Right lobe of liver (tissue), 6 donors: ENCODE measurements at places on chromosomes 7 and 10. TPM values are rescaled to one million over a fixed set of nuclear protein-coding genes. Genes with fewer than 3 reads are reported as not detected.

EN2 gene
- not detected for total RNA-seq

AEBP1 gene
- total RNA-seq: 31.2 TPM

CYP2E1 gene
- total RNA-seq: 2,387 TPM

DNA sequence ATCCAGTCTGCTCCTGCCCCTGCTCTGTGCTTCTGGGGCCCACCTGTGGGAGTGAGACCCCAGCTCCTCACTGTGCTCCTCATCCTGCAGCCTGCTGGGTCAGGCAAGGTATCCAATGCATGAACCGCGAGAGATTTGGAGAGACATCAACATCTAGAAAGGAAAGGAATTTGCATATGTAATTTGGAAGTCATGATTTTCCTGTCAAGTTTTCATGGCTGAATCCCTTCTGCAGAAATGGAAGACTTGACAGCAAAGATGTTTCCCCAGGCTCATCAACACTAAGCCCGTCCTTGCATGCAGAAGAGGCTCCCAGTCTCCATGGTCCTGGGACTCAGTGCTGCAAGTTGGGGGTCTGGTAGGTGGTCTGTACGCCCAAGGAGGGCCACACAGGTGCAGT lies 176.9 kb upstream of the GRB10 start:
- no peaks in the 10 kb centered on the region for H3K27me3 ChIP-seq
- DNase-seq: no peak
- H3K36me3 ChIP-seq: no peaks in the 10 kb centered on the region
- no peak overlapping the region for H3K27ac ChIP-seq

DNA sequence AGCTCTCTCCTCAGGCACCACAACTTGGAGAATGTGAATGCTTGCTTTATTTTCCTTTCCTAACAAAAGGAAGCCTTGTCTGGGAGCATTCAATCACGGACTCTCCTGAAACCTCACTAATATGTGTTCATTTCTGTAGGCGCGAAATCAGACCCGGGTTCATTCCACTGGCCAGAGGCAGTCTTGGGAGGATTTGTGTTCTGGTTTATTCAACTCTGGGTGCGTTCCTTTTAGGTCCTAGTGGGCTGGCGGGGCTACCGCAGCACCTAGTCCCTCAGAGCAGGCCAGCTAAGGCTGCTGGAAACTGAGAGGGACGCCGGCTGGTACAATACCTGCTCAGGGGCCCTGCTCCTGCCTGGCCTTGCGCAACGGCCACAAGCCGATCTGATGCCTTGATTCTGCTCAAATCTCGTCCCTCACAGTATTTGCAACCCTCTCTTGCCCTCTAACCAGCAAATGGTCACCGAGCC lies 7.5 kb downstream of the HOXA4 start:
- no peaks in the 10 kb centered on the region for H3K36me3 ChIP-seq
- no peak for DNase-seq
- H3K27me3 ChIP-seq: peaks cover 16% of the 10 kb centered on the region
- no peak overlapping the region for H3K4me3 ChIP-seq
- H3K27ac ChIP-seq: no peak overlapping the region

DNA sequence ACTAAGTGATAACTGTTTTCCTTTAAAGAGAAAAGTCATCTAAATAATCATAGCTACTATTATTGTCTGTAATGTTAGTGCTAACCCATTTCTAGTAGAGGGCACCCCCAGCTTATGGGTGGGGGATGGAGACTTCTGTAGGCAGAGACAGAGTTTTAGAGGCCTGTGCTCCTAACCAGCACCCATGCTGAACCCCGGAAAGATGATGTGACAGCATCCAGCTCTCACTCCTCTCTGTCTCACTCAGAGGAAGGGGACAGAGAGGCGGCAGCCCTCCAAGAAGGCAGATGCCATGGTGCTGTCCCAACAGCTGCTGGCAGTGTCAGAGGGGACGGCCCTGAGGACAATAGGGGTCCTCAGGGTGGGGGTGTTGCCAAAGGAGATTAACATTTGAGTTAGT lies 74.4 kb upstream of the PRLHR start:
- no peak overlapping the region for H3K27ac ChIP-seq
- no peaks in the 10 kb centered on the region for H3K4me1 ChIP-seq
- H3K27me3 ChIP-seq: no peaks in the 10 kb centered on the region
- H3K36me3 ChIP-seq: no peaks in the 10 kb centered on the region
- no peak overlapping the region for H3K4me3 ChIP-seq

NOM1 gene
- total RNA-seq: 6.5 TPM

DNA sequence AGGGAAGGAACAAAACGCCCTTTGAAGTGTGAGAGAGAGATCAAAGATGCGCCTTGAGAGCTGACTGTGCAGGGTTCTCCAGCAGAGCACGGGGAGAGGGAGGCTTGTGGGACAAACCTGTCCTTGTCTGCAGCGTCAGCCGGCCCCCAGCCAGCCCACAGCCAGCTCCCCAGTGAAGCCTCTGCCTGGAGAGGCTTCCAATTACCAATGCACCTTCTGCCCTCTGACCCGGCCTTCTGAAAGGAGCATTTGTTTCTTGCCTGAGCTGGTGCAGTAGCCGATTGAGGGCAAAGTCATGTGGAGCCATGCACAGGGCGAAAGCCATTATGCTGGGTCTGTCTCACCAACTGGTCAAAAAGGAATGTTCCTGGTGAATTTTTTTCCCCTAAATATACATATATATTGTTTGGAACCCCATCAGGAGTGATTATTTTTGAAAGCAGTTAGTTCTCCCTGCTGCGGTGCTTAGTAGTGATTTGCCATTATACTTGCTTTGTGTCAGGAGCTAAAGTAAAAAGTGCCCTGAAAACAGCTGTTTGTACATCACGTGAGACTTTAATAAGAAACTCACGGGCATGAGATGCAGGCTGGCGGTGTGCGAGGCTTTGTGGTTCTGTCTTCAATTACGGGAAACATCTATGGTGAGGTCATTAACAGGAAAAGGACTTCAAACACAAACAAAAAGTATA lies 268.6 kb downstream of the KLF6 start:
- H3K27me3 ChIP-seq: no peaks in the 10 kb centered on the region
- H3K27ac ChIP-seq: no peak overlapping the region
- DNase-seq: no peak

- H3K36me3 ChIP-seq: no peaks in the 10 kb centered on the region
- H3K4me3 ChIP-seq: no peak overlapping the region
Measured at GRCh38 chr7:57198801-57199200, 66.6 kb upstream of the ZNF479 start.

AKR1E2 gene
- total RNA-seq: 0.37 TPM

HMX2 gene
- total RNA-seq: not detected

VAX1 gene
- not detected for total RNA-seq

DNA sequence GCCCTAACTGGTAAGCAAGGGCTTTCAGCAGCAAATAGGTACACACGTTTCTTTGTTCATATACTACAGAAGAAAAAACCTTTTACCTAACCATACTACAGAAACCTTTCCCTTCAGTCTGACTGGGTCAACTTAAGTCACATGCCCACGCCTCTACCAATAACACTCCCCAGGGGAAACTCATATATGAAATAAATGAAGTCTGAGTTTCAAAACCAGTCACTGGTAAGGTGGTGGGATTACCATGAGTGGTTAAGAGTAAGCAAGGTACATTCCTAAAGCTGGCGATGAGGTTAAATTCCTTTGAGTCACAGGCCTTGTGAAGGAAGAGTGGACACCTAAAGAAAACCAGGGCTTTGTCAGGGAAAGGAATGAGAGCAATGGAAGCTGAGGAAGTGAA lies 21.4 kb upstream of the KIF20B start:
- no peaks in the 10 kb centered on the region for H3K27me3 ChIP-seq
- H3K36me3 ChIP-seq: no peaks in the 10 kb centered on the region
- no peaks in the 10 kb centered on the region for H3K4me1 ChIP-seq
- DNase-seq: no peak

- H3K27ac ChIP-seq: no peak overlapping the region
- H3K36me3 ChIP-seq: no peaks in the 10 kb centered on the region
- no peaks in the 10 kb centered on the region for H3K4me1 ChIP-seq
- no peak overlapping the region for H3K4me3 ChIP-seq
- H3K27me3 ChIP-seq: no peaks in the 10 kb centered on the region
Measured at GRCh38 chr7:142892951-142893350, 7.4 kb upstream of the TRPV6 start.

DNA sequence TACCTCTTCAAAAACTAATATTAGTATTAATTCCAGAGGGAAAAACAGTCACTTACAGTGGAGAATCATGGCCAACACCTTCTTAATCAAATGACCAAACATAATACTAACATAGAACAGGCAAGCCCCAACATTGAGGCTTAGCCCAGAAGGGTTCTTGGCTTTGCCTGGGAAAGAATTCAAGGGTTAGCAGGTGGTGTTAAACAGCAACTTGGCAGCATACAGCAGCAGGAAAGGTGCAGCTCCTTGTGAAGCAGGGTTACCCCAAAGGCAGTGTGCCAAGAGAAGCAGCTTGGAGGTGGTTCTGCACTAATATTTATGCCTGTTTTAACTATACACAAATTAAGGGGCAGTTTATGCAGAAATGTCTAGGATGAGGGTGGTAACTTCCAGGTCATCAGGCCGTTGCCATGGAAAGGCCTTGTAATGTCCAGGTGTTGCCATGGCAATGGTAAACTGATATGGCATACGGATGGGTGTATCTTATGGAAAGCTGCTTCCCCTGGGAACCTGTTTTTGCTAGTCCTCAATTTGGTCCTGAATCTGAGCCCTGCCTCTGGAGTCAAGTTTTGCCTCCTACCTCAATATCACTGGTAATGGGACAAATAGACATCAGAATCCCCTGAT lies 27.2 kb upstream of the BEND7 start:
- H3K36me3 ChIP-seq: no peaks in the 10 kb centered on the region
- H3K4me1 ChIP-seq: no peaks in the 10 kb centered on the region
- no peak overlapping the region for H3K4me3 ChIP-seq

DNA sequence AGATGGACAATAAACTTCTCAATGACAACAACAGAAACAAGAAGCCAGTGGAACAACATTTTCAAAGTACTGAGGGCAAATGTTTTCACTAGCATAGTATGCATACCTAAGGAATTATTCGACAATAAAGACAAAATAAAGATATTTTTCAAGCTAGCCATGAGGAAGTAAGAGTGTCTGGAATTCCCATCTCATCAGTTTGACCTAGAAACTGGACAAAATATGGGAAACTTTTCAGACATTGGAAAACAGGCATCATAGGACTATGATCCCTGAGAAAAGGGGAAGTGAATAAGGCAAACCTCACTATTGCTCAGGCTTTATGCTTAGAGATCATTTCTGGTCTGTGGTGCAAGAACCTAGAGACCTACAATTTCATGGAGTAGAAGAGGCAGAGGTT lies 86.3 kb downstream of the OAT start:
- H3K36me3 ChIP-seq: no peaks in the 10 kb centered on the region
- H3K4me1 ChIP-seq: no peaks in the 10 kb centered on the region
